ENCODE measurements at places on chromosomes 2 and 18.

GRCh38 chr2:208300847-208301618, 35.0 kb downstream of the PIKFYVE start:
- no peak for DNase-seq

GRCh38 chr2:50431958-50432650, 599.8 kb downstream of the NRXN1 start:
- no peak for DNase-seq

GRCh38 chr18:69109686-69110085, 291.0 kb upstream of the DOK6 start:
- DNase-seq = no peak

- no peak for DNase-seq
These were observed 411.1 kb downstream of the RAD51AP2 start for GRCh38 chr2:17107151-17107550.

DNA sequence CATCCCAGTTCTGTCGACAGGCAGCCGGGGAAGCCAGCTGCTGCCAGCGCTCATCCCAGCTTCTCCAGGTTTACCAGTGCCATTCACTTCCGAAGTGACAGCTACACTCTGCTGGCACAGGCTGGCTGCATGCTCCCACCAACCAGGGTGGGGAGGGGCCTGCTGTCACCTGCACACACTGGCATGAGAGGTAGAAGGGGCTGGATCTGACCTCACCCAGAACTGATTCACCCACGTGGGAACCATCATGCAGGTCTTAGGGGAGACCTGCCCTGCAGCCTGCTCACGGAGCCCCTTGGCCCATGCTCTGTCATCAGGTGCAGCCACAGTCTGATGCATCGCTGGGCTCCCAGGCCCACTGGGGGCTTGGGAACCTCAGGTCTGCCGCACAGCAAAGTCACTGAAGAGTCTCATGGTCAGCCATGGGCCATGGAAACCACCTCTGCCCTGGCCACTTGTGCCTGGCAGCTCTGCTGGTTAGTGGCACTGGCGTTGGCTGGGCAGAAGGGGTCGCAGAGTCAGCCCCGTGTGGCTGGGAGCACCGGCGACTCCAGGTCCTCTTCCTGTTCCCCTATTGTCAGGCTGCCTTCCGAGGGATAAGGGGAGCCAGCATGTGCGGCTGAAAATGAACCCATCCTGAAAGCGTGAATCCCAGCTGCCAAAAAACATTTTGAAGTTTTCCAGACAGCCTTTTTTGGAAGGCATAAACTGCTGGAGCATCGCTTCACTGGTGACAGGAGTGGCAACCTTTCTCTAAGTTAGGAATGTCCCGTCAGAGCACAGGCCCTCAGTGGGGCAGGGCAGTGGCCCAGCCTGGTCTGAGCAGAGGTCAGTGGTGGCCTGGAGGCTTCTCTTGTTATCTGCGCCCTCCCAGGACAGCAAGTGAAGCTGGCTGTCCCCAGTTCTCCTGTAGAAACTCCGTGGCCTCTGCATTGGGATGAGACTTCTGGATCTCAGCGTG, 157.8 kb downstream of the SEPTIN10 start:
- no peak for DNase-seq

GRCh38 chr2:170142502-170142901, 35.4 kb upstream of the MYO3B start:
- DNase-seq = no peak

DNA sequence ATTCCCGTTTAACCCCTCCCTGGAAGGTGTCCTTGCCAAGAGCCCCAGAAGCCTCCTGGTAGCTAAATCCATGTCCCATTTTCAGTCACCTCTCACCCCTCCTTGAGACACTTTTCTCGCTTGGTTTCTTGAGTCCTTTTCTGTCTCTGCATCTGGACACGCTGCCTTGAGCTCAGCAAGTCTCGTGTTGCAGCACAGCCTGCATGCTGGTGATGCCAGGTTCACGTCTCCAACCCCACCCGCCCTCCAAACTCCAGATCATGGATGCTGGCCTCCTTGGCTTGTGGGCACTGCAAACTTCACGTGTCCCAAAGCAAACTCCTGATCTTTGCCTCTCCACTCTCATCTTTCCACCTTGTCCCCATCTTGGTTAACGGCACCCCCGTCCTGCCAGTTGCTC, 39.3 kb downstream of the CENPO start:
- no peak for DNase-seq

DNA sequence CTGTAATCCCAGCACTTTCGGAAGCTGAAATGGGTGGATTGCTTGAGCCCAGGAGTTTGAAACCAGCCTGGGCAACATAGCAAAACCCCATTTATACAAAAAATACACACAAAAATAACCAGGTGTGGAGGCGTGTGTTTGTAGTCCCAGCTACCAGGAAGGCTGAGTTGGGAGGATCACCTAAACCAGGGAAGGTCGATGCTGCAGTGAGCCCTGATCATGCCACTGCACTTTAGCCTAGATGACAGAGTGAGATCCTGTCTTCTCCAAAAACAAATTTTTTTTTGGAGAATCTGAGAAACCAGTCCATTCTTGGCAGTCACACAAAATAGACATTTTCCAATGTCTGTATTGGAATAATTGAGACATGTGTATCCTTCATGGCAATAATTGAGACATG, 46.8 kb downstream of the RAB27B start:
- no peak for DNase-seq

- no peak for DNase-seq
These were observed 281.9 kb downstream of the SRBD1 start for GRCh38 chr2:45329045-45329677.

- DNase-seq = no peak
These were observed 284.1 kb downstream of the TRIB2 start for GRCh38 chr2:13000664-13001363.

GRCh38 chr18:30527226-30527625, 515.3 kb downstream of the DSC3 start:
- no peak for DNase-seq

GRCh38 chr18:79615586-79615985, 64.0 kb upstream of the CTDP1 start:
- no peak for DNase-seq

GRCh38 chr2:16885027-16885426, 219.4 kb upstream of the CYRIA start:
- no peak for DNase-seq

DNA sequence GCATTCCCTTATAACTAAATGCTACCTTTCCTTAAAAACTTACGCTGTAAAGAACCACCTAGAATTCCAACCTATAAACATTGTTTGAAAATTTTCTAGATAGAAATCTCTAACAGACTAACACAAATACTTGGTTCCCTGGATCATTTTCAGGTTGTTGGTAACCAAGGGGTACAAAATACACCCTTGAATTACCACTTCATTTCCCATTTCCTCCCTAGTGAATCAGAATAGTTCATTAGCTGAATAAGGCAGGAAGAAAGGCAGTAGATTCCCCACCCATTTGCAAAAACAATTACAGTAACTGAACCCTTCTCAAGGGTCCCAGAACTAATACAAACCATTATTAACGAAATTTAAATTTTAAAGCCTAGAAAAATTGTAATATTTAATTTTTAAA, 5.5 kb downstream of the MEX3C start:
- DNase-seq = no peak

GRCh38 chr2:99187011-99187410, 6.0 kb downstream of the MRPL30 start:
- DNase-seq = no peak

Measured in natural killer cell (primary cell).